ENCODE measurements at places on chromosomes 7 and 10.

DNA sequence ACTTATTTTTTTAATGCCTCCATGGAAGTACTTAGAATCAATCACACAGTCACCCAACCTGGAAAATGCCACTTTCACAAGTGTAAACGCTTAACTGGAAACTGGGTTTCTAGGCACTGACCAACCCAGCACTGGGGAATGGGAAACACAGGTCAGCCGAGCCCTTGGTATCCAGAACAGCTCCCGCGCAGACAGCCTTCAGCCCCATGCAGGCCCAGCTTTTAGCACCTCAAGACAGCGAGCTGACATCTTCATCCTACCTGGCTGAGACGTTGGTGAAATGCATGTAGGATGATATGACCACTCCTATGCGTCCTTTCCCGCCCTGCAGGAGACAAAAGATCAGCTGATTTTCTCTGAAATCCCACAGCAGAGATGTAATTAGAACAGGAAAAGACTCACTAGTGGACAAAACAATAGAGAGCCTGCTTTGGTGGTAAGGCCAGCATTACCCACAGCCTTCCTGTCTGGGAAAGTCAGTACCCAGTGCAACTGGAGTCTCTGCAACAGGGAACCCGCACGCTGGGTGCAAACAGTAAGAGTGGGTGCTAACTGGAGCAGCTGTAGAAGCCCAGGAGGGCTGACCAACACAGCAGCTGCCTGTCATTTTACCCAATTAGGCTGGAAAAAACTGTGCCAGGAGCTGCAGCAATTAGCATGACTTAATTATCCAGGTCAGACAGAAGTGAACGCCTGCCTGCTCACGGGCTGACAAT, 153.7 kb downstream of the TNS3 start:
- ATAC-seq = no peak

- peak; percentile 2 for ATAC-seq
Measured at GRCh38 chr10:35335133-35336083, 901 bp upstream of the CCNY start.

- ATAC-seq = no peak
Measured at GRCh38 chr7:116363637-116364432, 135.7 kb upstream of the CAV2 start.

DNA sequence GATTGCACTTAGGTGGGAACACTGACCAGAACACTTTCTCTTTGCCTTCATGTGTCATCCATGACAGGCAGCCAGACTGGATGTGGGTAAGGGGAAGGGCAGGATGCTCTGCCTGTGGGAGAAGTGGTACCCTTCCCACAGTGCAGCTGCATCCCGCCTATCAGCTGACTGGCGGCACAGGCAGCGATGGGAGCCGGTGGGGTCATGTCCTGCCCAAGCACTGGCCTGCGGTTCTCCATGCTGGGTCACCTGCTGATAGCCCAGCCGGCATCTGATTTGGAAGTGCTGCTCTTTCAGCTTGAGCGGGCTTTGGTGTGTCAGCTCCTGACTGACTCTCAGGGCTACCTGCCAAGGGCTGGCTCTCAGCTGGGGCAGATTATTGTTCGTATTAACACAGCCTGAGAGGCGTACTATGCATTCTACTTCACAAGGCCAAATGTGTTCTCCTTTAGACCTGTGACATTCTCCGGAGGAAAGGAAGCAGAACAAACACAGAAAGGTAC, 105.2 kb upstream of the PDLIM1 start:
- ATAC-seq = no peak

Data from activated T-helper 17 cell treated with anti-CD3 and anti-CD28 coated beads, Interleukin-2, amount 50 U/mL, for 72 hours (primary cell).